Pancreas (tissue), 10 donors: ENCODE measurements at places on chromosomes 1 and 21. TPM values are rescaled to one million over a fixed set of nuclear protein-coding genes. Genes with fewer than 3 reads are reported as not detected.

DNA sequence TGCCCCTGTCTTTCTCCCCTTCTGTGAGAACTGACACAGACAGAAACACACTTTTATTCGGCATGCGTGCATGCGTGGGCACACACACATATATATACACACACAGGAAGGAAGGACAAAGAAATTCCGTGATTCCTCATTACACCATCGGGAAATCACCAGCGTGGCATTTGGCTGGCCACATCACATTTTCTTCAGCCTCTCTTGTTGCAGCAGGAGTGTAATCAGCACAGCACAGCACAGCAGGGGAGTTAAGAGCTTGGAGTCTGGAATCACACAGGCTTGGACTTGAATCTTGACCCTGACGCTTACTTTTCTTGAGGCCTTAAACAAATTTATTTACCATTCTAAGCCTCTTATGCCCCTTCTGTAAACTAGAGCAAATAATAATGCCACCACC, 45.3 kb upstream of the EPHA8 start:
- H3K27me3 ChIP-seq, result no peaks in the 10 kb centered on the region
- peaks cover 9% of the 10 kb centered on the region for H3K4me1 ChIP-seq
- DNase-seq, result no peak
- H3K27ac ChIP-seq, result no peak overlapping the region
- H3K36me3 ChIP-seq, result peaks cover 54% of the 10 kb centered on the region
- no peak overlapping the region for H3K4me3 ChIP-seq

DNA sequence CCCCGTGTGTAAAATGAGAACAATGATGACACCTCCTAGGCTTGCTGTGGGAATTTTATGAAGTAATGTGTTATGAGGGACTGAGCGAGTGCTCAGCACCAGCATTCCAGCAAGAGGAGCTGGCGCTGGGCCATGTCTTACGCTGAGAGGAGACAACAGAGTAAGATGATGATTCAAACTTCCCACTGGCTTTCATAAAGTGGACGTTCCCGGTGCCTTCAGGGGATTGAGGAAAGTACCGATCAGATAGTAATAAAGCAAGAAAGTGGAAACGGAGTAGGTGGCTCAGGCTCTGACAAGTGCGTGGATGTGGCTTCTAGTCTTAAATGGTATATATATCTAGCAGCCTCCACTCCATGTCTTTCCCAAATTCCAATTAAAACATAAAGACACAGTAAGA, 23.8 kb downstream of the EPHA10 start:
- H3K27ac ChIP-seq, result no peak overlapping the region
- H3K36me3 ChIP-seq, result no peaks in the 10 kb centered on the region
- H3K4me1 ChIP-seq, result no peaks in the 10 kb centered on the region
- DNase-seq, result no peak
- no peak overlapping the region for H3K4me3 ChIP-seq

- no peak for DNase-seq
- no peaks in the 10 kb centered on the region for H3K4me1 ChIP-seq
- H3K4me3 ChIP-seq, result no peak overlapping the region
- no peaks in the 10 kb centered on the region for H3K36me3 ChIP-seq
- H3K27ac ChIP-seq, result no peak overlapping the region
Observed at GRCh38 chr1:167328816-167329483, 108.3 kb downstream of the POU2F1 start.

- H3K27me3 ChIP-seq, result peaks cover 40% of the 10 kb centered on the region
- no peaks in the 10 kb centered on the region for H3K36me3 ChIP-seq
- H3K27ac ChIP-seq, result no peak overlapping the region
- H3K4me1 ChIP-seq, result no peaks in the 10 kb centered on the region
- H3K4me3 ChIP-seq, result no peak overlapping the region
- peak; percentile 26 for DNase-seq
Observed at GRCh38 chr1:181485287-181486097, 2.2 kb downstream of the CACNA1E start.

Gene FMO1
- 0.37 TPM for total RNA-seq

DNA sequence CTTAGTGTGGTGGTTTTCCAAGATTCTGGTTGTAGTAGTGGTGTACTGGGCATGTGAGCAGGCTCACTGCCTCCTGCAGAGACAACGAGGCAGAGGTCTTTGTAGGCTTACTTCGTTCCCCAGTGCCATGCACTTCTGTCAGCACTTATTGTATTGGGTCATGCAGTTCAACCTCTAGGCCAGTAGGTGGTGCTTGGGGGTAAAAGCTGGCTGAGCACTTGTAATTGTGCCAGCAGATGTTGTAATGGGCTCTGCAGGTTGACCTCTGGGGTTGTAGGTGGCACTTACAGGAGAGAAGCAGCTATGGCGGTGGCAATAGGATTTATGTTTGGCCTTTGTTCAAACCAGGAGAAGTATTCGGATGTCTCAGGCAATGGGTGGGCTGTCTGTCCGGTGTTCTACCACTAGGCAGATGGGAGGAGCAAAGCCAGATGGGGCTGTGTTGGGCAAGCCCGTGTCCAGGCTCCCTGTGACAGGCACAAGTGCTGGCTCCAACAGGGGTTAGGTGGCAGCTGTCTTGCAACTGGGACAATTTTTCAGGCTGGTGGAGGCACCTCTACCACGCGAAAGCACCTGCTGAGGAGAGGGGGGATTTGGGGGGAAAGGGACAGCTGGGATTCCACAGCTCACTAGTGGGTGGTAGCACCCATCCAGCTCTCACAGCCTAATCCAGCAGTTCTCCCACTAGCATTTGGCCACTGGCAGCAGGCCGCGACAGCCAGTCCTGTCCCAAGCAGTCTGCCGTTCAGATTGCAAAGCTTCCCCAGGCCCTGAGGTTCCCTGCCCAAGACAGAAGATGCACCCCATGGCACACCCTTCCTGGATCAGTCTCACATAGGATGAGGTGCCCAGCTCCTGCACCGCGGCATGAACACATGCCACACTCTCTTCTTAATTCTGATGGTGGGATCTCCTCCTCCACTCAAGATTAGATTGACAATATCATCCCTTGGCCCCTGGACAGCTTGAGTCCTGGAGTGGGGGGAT, 274.5 kb downstream of the CTH start:
- H3K27me3 ChIP-seq, result no peaks in the 10 kb centered on the region
- DNase-seq, result peak; percentile 84
- H3K36me3 ChIP-seq, result no peaks in the 10 kb centered on the region
- no peak overlapping the region for H3K27ac ChIP-seq
- no peaks in the 10 kb centered on the region for H3K4me1 ChIP-seq

DNA sequence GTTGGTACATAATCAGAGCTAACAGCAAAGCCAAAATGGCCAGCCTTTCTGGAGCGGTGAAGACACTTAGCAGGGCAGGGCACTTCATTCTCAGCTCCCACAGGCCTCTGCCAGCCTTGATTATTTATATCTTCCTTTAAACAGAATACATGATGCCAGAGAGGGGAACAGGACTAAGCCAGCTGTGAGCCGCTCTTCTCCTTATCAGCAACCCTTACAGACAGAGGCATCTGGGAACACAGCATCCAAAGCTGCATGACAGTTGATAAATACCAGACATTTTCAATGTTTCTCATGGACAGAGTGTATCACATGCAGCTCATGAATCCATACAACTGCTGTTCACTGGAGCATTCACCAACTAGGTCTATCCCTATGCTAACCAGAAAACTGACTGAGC, 29.1 kb downstream of the DNAJC11 start:
- H3K4me3 ChIP-seq, result no peak overlapping the region
- DNase-seq, result no peak
- H3K27ac ChIP-seq, result no peak overlapping the region
- H3K4me1 ChIP-seq, result no peaks in the 10 kb centered on the region
- H3K27me3 ChIP-seq, result no peaks in the 10 kb centered on the region

Gene CCDC30
- total RNA-seq, result 2.6 TPM

- H3K4me3 ChIP-seq, result no peak overlapping the region
- no peak overlapping the region for H3K27ac ChIP-seq
- no peaks in the 10 kb centered on the region for H3K36me3 ChIP-seq
- H3K4me1 ChIP-seq, result no peaks in the 10 kb centered on the region
- no peaks in the 10 kb centered on the region for H3K27me3 ChIP-seq
- no peak for DNase-seq
Observed at GRCh38 chr1:154861607-154862094, 8.4 kb downstream of the KCNN3 start.

DNA sequence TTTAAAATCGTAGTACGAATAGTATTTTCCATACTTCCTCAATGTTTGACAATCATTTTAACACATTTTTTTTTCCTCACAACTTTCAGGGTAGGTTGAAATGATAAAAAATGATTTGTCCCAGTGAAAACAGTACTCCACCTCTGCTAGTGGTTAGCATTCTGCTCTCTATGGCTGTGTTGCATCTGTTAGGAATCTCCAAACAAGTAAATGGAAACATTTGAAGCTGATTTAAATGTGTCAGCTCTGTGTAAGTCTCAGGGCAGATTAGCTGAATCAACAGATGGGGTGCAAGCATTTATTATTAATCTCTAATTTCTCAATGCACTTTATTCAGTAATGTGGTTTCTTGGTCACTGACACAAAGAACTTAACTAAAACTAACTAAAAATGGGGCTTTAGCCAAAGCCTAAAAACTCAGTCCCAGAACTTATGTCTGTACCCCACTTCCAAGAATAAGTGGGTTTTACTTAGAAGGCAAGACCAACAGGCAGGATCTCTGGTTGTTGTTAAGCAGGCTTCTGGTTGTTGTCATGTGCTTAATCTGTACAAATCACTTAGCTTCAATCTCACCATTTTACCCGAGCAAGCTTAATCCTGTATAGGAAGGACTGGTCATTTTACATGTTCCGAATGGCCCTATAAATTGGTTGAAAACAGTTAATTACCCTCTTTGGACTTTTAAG, 67.8 kb downstream of the PRRX1 start:
- H3K27me3 ChIP-seq, result no peaks in the 10 kb centered on the region
- H3K36me3 ChIP-seq, result no peaks in the 10 kb centered on the region
- no peak overlapping the region for H3K27ac ChIP-seq
- DNase-seq, result no peak
- no peak overlapping the region for H3K4me3 ChIP-seq

DNA sequence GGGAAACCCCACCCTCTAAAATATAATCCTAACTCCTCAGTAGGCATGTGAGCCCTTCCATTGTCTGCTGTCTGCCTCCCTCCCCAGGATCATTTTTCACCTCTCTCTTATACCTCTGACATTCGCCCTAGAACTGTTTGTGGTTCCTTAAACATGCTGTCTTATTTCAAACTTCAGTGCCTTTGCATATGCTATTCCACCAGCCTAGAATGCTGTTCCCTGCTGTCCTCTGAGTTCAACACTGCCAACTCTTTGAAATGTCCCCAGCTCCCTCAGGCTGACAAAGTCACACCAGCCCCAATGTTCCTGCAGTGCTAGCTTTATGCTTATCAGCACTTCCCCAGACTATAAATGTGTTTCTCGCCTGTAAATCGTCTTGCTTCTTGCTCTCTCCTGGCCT, 119.5 kb downstream of the HIVEP3 start:
- no peak overlapping the region for H3K27ac ChIP-seq
- H3K27me3 ChIP-seq, result no peaks in the 10 kb centered on the region
- no peaks in the 10 kb centered on the region for H3K4me1 ChIP-seq
- no peak for DNase-seq
- no peak overlapping the region for H3K4me3 ChIP-seq
- H3K36me3 ChIP-seq, result no peaks in the 10 kb centered on the region

Gene THRAP3
- 26.0 TPM for total RNA-seq

Gene LCE6A
- total RNA-seq, result not detected

DNA sequence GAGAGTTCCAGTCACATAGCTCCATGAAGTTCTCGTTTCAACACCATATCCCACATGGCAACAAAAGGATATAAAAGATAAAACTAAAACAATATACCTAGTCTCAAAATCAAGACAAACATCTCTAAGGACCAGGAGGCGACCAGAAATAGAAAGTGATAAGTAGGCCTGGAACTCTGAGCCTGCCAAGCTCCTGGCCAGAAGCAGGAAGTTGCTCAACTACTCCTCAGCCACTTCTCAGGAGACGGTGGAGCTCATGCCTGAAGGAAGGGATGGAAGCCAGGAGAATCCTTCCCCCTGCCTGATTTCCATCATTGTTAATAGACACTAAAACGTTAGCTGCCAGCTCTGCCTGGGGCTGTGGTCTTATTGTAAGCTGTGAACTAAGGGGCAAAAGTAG, 94.7 kb downstream of the DISP1 start:
- DNase-seq, result no peak
- no peaks in the 10 kb centered on the region for H3K27me3 ChIP-seq
- no peaks in the 10 kb centered on the region for H3K4me1 ChIP-seq
- H3K36me3 ChIP-seq, result no peaks in the 10 kb centered on the region
- no peak overlapping the region for H3K27ac ChIP-seq

GRCh38 chr1:228867108-228867950, 132.1 kb downstream of the RHOU start:
- no peak overlapping the region for H3K4me3 ChIP-seq
- H3K36me3 ChIP-seq, result no peaks in the 10 kb centered on the region
- H3K4me1 ChIP-seq, result peaks cover 10% of the 10 kb centered on the region
- no peaks in the 10 kb centered on the region for H3K27me3 ChIP-seq
- no peak for DNase-seq
- H3K27ac ChIP-seq, result no peak overlapping the region

DNA sequence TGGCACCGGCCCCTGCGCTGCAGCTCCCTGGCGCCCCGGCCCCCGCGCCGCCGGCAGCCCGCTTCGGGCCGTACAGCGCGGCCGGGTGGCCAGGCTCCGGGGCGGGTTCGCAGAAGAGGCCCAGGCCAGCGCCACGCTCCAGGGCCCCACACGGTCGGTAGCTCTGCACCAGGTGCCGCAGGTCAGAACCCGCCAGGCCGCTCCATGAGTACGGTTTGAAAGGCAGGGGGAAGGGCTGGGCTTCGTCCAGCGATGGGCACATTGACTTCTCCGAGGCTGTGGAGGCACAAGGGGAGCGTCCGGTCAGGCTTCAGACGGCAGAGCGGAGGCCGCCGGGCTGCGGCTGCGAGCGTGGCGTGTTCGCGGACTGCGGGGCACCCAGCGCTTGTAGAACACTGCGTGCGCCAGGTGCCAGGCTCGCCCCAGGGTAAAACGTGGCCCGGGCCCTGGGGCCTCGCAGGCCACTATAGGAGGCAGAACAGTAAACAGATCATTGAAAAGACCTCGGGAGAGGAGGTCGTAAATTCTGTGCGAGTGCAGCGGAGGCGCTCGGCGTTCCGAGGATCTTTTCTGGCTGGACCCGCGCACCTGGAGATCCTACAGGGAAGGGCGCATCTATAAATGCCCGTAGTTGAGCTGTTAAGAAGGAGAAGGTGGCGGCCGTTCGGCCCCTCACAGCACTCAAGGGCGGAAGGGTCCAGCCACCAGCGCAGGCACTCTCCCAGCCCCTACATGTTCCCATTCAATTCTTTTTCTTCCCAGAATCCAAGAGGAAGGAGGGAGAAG, 5.7 kb downstream of the GFI1 start:
- peaks cover 5% of the 10 kb centered on the region for H3K4me1 ChIP-seq
- H3K36me3 ChIP-seq, result no peaks in the 10 kb centered on the region
- no peak for DNase-seq

Gene CFAP107
- 0.19 TPM for total RNA-seq

- no peaks in the 10 kb centered on the region for H3K4me1 ChIP-seq
- DNase-seq, result no peak
- no peaks in the 10 kb centered on the region for H3K27me3 ChIP-seq
- no peak overlapping the region for H3K4me3 ChIP-seq
Observed at GRCh38 chr1:200938955-200939354, 44.3 kb downstream of the INAVA start.

DNA sequence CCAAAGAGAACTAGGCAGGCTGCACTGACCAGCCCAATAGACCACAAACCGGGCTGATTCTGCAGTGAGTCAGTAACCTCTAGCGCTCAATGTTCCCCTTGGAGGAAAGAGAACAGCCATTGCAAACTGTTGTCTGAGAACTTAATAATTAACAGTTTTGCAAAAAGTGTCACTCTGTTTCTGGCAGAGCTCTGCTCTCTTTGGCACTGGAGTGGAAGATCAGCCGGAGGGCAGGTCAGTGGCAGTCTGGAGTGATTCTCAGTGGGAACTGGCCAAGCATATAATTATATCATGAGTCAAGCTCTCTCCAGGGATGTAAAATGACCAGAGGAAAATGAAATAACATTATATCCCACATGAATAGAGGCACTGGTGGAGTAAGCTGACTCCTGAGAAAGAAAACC, 238.3 kb downstream of the HLX start:
- no peak overlapping the region for H3K4me3 ChIP-seq
- H3K36me3 ChIP-seq, result no peaks in the 10 kb centered on the region
- no peaks in the 10 kb centered on the region for H3K27me3 ChIP-seq
- H3K27ac ChIP-seq, result peak overlapping the region; percentile 71
